Stimulated activated CD4-positive, alpha-beta T cell treated with anti-CD3 and anti-CD28 coated beads, Interleukin-1b, Interleukin-23, amount 100 ng/mL, for 48 hours (primary cell): ENCODE measurements at places on chromosomes 12 and 14.

DNA sequence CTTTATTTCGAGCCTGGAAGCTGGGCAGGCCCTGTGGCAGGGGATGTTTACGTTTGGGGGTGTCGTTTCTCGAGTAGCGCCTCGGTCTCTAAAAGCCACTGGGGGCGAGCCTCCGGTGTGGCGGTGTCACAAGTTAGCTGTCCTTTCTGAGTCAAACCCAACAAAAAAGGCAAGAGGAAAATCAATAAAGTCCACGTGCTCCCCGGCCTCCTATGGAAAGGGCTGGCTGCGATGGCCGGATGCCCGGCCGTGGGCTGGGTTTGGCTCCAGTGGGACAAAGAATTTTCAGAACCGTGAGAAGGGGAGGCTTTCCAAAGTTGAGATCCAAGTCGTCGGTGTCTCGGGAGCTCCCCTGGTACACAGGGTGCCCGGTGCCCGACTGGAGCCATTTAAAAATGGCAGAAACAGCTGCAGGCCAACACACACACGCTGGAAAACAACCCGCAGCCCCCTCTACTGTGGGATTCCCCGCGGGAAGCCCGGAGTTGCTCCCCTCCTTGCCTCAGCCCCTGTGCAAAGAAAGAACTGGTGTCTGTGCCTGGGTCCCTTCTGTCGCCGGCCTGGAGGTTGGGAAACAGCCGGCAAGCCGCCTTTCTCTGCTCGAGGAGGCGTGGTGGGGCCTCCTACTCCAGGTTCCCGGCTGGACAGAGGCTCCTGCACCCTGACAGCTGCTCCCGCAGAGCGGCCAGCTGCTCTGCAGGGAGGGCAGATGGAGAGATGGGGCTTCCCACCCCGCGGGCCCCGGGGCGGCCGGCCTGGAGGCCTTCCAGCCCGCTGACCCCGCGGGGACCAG is 1.9 kb downstream of the BCL7A start:
- no peak for DNase-seq

GRCh38 chr12:10186299-10186698 is 7.5 kb downstream of the TMEM52B start:
- DNase-seq = no peak

DNA sequence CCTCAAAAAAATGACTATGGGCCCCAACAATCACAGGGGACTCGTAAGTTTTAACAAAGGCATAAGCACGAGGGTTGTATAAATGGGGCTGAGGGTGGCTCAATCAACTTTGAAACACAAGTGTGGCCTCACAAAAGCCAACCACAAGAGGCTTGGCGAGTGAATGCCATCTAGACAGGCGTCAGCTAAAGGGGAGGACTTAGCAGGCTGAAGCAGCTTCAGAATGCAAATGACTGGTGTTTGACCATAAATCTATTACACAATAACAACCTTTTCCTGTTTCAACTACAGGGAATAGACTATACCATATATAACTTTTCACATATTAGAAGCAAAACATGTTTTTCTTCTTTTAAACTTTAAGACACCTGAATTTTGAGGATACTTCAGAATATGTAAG is 777.9 kb downstream of the FSCB start:
- DNase-seq = no peak

DNA sequence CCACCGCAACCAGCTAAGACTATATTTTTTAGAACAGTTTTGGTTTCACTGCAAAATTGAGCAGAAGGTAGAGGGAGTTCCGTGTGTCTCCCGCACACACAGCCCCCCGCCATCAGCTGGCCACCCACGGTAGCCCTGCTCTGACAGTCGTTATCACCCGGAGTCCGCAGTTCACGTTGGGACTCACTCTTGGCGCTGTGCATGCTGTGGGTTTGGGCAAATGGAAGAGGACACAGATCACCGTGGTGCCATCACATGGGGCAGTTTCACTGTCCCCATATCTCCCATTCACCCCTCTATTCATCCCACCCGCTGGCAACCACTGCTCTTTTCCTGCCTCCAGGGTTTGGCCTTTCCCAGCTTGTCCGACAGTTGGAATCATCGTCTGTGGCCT is 31.8 kb upstream of the ULK1 start:
- DNase-seq = no peak

DNA sequence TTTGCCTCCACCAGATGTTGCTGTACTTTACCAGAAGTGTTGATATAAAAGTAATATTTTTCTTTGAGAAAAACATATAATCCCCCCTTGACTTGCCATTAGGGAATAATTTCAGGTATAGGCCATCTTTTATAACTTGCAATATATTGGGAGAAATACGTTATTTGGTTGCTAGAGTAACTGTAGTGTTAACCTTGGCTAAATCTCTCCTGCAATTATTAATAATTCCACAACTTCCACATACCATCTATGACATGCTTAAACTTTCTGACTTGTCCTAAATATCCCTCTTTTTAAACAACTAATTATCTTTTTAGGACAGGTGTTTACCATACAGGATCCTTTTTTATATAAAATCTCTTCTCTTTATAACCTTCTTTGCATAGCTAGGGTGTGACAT is 1048.2 kb downstream of the SLC16A7 start:
- no peak for DNase-seq

DNA sequence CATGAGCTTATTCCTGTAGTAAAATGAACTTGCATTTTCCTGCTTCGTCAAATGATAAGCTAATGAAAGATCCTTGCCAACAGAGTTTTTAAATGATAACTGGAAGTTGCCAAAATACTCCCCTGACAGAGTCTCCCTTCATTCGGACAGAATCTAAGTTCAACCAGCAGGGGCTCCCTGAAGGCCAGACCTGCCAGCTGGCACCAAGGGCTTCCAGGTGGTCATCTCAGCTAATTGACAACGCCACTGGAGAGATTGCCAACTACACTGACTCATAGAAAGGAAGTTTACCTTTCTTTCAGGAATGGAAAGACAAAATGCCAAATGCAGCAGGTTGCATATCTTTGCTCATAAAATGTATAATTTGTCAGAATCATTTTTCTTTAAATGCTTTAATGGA is 462.8 kb downstream of the GXYLT1 start:
- no peak for DNase-seq

GRCh38 chr14:61565181-61565580 is 130.1 kb upstream of the HIF1A start:
- no peak for DNase-seq

DNA sequence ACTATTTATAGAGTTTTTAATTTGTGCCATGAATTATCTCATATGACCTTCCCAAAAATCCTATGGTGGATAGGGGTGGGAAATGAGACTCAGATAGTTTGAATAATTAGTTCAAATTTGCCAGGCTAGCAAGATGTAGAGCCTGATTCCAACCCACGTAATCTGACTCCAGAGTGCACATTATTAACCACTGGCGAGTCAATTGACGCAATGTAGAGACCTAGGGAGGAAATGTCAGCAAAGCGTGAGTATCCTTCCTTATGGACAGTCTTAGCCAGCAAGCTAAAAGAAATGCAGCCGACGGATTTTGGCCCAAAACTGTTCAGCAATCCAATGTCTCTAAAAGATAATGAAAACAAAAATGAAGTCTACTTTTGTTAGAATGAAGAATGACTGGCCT is 193.3 kb upstream of the KRR1 start:
- no peak for DNase-seq

- no peak for DNase-seq
These were observed 24.0 kb upstream of the TMED10 start for GRCh38 chr14:75200451-75200850.

- no peak for DNase-seq
These were observed 411.8 kb downstream of the NPAS3 start for GRCh38 chr14:33350366-33350990.

GRCh38 chr12:96774496-96775256 is 132.4 kb upstream of the NEDD1 start:
- DNase-seq = no peak

- no peak for DNase-seq
These were observed 408.8 kb downstream of the FUT8 start for GRCh38 chr14:65821224-65821753.

DNA sequence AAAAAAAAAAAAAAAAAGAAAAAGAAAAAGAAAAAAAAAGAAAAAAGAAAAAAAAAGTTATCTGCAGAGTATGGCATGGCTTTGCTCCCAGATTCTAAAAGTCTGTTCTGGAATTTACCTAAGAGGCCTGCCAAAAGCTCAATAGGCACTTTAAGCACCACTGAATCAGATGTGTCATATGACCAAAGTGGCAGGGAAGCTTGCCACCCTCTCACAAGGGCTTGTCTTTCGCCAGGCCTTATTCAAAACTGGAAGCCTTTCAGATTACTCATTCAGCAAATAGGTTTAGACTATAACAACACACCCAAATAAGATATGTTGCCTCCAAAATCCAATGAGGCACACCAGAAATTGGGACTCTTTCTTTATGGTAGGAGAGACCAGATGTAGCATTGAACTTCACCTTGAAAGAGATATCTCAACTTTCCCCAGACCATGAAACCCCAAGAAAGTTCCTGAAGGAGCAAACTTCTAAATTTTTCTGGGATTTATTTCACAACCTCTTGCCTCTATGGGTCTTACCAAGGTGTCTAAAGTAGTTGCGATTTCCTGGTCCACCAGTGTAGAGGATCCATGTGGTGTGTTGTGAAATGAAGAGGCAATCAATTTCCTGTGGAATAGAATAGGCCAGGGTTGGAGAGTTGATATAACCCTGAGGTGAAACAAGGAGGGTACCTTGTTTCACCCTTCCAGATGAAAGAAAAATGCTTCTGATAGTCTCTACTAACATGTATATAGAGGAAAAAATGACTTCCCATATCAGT is 218.8 kb downstream of the DAD1 start:
- no peak for DNase-seq

DNA sequence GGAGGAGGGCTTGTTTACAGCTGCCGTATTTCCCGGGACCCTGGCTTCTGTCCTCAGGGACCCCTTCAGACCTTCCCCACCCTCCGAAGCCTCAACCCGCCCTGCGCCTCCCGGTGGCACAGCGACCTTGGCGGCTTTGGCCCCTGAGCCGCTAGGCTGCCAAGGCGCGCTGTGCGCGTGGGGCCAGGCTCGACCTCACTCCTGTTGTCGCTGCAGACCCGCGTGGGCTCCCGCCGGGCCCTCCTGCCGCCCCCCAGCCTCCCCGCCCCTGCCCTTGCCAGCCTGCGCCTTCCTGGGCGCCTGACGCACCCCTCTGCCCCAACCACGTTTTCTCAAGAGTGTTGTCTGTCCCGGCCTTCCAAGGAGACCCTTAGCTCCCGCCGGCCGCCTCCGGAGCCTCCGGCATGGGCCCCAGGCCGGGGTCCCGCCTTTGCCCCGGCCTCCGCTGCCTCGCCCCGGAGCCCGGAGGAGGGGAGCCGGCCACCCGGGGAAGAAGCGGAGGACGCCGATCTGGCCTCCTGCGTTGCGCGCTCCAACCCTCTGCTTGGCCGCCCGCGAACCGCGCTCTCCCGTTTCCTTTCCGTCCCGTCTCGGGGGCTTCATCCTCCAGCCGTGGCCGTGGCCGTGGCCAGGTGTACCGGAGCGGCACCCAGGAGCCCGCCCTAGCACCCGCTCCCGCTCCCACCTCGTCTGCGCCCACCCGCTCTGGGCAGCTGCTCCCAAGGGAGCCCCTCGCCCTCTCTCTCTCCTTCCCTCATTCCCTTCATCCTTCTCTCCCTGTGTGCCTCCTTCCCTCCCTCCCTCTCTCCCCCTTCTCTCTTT is 19.9 kb downstream of the PPP2R5C start:
- peak; percentile 24 for DNase-seq

DNA sequence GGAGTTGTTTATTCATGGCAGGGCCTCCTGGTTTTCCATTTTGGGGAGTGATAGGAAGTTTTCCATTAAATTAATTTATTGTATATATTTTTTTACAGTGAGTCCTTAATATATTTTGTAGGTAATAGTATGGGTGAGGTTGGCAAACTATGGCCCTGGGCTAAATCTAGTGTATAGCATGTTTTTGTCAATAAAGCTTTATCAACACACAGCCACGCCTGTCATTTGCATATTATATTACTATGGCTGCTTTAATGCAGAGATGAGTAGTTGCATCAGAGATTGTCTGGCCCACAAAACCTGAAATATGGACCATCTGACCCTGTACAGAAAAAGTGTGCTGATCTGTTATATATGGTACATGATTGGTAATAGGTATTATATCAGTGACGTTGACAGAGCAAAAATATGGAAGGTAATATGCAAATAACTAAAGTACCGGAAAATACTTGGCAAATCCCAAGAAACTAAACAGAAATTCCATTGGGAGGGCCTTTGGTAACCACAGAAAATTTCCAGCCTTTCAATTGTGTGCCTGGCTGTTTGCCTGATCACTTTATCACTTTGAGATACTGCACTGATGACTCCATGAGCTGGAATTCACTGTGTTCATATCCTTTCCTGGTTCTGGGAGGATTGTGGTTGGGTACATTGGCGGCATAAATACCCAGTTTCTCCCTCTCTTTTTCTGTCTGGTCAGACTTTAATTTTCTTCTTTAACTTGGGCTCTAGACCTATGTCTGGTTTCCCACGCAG is 61.7 kb upstream of the RFLNA start:
- DNase-seq = no peak

DNA sequence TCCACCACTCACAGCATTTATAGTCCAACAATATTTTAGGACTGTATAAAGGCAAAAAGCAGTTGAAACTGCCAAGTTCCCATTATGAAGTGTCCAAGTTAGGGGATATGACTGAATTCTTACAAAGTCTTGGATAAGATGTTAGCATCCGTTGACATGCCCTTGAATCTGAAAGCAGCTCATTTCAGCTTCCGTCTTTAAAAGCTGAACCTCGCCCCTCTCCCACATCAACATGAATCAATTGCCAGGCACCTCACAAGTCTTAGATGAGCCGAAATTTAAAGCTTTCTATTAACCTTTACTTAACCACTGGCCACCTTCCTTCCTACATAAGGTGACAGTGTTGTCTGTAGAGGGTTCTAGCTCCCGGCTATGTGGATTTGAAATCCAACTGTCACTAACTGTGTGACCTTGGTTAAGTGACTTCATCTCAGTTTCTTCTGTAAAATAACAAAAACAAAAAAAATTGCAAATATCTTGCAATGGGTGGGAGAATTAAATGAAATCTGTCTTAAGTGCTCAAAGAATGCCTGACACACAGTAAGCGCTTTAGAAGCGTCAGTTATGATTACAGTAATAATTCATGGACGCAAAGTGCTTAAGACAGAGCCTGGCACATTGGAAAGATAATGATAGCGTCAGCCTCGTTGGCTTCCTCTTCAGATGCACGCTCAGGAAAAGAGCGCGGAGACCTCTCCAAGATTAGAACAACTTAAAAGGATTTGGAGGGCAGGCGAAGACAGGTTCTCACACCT is 1.2 kb downstream of the PPP1CC start:
- no peak for DNase-seq

- no peak for DNase-seq
These were observed 74.5 kb upstream of the ATF1 start for GRCh38 chr12:50689437-50689836.

DNA sequence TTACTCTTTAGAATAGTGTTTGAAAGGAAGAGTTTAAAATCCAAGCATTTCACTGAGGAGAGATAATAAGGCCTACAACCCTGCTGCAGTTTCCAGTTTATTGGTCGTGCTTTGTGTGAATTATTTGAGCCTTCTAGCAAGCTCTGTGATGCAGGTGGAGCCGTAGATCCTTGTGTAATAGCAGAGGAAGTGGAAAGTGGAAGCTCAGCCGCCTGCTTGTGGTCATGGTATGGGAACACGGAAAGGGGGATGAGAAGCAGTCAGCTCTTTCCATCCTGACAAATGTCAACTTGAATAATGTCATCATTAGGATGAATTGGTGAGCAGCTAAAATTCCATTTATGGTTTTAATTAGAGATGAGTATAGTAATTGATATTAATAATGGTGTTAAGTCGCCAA is 29.1 kb downstream of the SYNE2 start:
- DNase-seq = no peak

- no peak for DNase-seq
These were observed 2.0 kb downstream of the RAP1B start for GRCh38 chr12:68612697-68613096.

GRCh38 chr14:75781096-75781495 is 120.0 kb downstream of the TTLL5 start:
- no peak for DNase-seq

- no peak for DNase-seq
These were observed 1023.0 kb upstream of the ATXN7L3B start for GRCh38 chr12:73514672-73515071.
